ENCODE measurements at places on chromosomes 16 and 17.
A peak's percentile ranks its signal among the peaks of the same experiment; 100 is the strongest.

GRCh38 chr17:14427900-14428647, 127.2 kb downstream of the HS3ST3B1 start:
- no peak for DNase-seq

DNA sequence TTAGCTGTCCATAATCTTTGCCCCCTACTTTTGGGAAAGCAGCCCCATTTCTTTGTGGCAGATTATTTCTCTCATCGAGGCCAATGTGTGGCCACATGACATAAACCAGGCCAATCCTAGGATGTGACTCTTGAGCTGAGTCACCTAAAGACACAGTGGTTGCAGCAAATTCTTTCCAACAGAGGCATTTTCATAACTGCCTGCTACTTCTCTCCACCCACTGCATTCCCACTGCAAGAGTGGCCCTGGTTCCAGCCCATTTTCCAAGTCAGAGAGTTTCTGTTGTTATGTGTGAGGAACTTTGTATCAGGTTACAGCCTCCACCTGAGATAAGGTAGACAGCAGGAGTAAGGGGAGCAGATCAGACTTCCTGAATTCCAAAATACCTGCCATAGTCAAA, 195.2 kb downstream of the RGS9 start:
- DNase-seq: peak; percentile 51

DNA sequence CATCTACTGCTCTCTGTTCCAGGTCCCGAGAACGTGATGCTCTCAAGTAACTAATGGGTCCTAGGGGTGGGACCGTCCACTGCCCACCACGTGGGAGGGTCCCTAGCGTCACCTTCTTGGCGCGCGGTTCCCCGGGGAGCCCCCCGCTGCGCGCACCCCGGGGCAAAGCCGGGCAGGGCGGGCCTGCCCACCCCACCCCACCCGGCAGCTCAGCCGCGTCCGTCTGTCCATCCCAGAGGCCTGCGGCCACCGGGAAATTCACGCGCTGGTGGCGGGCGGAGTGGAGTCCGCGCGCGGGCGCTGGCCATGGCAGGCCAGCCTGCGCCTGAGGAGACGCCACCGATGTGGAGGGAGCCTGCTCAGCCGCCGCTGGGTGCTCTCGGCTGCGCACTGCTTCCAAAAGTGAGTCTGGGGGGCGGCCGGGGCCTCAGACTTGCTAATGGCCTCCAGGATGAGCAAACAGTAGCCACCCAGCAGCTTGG, 494 bp downstream of the PRSS41 start:
- DNase-seq: no peak

GRCh38 chr16:75309899-75310430, 58.5 kb upstream of the BCAR1 start:
- DNase-seq: no peak

DNA sequence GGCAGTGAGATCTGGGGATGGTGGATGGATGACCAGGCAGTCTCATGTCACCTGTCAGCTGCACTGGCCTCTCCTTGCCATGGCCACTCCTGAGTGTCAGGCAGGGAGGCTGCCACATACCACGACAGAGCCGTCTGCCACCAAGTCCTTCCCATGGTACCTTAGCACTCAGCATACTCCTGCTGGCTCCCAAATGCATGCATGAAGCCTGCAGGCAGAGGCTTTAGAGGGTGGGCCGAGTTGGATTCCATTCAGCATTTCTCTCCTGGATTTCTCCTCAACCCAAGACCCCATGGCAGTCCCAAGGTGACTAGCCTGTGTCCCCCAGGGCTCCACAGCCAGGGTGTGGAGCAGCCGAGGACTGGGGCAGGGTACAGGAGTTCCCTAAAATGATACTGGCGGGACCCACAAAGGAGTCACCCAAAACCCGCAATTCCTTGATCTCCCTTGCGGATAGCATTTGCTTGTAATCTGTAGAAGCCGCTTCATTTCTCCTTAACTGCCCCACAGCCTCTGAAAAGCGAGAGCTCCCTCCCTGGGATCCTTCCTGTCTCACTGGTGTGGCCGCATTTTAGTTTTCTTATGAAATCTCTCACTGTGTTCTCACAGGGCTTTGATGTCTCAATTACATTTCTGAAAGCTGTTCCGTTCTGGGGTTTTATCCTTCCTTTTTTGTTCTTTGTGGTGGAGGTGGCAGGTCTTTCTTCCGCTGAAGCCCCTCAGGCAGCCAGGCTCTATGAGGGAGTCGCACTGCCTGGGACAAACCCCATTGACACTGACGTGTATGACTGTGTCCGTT, 141.4 kb downstream of the SOCS1 start:
- no peak for DNase-seq

DNA sequence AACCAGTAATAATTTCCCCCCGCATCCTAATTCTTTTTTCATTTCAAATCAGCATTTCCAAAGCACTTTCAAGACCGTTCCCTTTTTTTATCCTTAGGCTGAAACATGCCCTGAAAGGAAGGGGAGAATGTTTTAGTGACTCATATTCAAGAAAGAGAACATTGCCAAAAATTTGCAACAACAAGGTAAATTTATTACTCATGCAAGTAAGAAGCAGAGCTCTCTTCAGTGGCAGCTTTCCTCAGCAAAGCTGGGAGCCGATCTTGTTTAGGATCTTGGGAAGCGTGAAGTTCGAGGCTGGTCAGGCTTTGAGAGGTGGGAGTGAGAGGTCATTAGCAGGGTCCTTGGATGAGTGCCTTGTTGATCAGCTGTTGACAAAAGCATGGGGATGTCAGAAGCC, 129.5 kb downstream of the PRKCA start:
- DNase-seq: peak; percentile 88

- DNase-seq: peak; percentile 19
These were observed 9.7 kb downstream of the CTCF start for GRCh38 chr16:67571981-67572431.

DNA sequence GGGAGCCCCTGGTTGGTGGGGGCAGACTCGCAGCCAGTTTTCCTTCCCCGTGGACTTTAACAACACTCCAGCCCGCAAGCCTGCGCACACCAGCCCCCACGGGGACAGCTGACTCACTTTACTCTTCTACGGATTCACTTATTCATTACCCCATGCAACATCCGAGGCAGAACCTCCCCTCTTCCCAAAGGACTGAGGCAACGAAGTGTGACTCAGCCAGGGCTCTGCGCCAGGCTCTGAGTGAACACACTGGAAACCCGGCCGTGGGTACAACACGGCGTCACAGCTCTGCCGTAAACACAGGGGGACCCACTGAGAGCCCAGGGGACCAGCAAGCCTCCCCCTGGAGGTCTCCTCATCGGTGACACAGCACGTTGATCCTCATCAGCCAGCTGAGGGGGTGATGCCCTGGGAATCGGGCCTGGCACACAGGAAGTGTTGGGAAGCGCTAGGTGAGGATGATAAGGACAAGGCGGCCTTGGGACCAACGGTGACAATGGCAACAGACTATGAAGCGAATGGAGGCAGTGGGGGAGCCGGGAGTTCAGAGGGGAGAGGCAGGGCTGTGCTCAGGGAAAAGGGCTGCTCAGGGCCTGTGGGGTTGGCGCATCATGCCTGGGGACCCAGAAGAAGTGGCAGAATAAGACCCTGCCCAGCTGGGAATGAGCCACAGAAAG, 14.6 kb downstream of the COTL1 start:
- peak; percentile 94 for DNase-seq

GRCh38 chr17:50871364-50871763, 5.2 kb upstream of the TOB1 start:
- DNase-seq: no peak

DNA sequence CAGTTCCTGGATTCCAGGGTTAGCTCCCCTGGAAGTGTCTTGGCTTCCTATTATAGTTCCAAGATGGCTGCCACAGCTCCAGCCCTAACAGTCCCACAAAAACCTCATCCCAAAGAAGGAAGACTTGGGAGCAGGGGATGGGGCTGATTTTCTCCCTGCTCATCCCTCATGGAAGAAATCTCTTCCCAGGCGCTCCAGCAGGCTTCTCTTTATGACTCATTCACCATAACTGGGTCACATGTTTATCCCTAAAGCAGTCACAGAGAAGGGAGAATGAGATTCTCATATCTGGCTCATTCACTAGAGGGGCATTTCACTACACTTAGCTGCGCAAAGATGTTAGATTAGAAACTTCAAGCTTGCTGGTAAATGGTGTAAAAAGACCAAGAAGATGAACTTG, 206.5 kb upstream of the IRX3 start:
- DNase-seq: peak; percentile 4

DNA sequence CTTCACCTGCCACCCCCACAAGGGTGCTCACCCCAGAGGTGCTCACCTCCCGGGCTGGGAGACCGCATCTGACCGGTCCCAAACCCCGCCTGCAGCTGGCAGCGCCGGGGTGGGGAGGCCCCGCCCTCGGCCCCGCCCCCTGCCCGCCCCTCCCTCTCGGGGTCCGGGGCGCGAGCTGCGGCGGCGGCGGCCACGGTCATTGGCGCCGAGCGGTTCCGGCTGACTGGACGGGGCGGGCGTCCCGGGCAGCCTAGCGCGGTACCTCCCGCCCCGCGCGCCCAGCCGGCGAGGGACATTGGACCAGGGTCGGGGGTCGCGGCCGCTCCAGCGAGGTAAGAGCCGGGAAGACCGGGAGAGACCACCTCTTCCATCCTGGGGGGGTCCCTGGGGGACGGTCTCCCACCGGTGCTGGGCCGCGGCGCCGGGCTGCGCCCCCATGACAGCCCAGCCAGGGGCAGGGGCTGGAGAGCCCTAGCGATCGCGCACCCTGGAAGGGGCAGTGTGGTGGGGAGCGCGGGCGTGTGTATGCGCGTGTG, at the start of gene CACNG5:
Gene CACNG5 (plus strand): TSS at position 199 of the 536 bp plus-strand sequence. CDS start 42,216 bp downstream, outside the sequence.
- no peak for DNase-seq

GRCh38 chr17:28086519-28086918, 44.0 kb downstream of the NLK start:
- DNase-seq: peak; percentile 63

GRCh38 chr17:15884731-15885130, 60.2 kb upstream of the ADORA2B start:
- no peak for DNase-seq

DNA sequence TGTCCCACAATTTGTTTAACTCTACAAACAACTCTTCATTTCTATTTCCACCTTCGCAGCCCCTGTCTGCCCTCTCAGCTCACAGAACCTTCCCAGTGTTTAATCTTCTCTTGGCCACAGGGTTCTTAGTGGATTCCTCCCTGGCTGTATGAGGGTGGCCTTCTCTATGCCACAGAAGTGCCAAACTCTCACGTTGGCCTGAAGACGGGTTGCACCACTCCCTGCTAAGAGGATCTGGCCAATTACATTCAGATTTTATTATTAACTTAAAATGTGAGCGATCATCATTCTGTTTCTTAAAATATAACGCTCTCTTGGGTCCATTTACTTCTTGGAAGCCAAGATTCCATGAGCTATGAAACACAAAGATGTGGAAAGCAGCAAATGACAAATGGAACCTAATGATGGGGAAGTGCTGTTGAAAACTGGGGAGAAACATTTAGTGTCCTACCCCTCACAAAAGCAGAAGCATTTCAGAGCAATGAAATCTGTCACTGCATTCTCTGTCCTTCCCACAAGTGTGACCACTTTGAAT, 91.3 kb upstream of the NOG start:
- no peak for DNase-seq

- no peak for DNase-seq
These were observed 47.9 kb downstream of the STH start for GRCh38 chr17:46046957-46047356.
